ENCODE measurements at places on chromosomes 6 and 20. TPM values are rescaled to one million over a fixed set of nuclear protein-coding genes. Genes with fewer than 3 reads are reported as not detected.

Gene CLVS2
- polyA plus RNA-seq = 0.06 TPM

DNA sequence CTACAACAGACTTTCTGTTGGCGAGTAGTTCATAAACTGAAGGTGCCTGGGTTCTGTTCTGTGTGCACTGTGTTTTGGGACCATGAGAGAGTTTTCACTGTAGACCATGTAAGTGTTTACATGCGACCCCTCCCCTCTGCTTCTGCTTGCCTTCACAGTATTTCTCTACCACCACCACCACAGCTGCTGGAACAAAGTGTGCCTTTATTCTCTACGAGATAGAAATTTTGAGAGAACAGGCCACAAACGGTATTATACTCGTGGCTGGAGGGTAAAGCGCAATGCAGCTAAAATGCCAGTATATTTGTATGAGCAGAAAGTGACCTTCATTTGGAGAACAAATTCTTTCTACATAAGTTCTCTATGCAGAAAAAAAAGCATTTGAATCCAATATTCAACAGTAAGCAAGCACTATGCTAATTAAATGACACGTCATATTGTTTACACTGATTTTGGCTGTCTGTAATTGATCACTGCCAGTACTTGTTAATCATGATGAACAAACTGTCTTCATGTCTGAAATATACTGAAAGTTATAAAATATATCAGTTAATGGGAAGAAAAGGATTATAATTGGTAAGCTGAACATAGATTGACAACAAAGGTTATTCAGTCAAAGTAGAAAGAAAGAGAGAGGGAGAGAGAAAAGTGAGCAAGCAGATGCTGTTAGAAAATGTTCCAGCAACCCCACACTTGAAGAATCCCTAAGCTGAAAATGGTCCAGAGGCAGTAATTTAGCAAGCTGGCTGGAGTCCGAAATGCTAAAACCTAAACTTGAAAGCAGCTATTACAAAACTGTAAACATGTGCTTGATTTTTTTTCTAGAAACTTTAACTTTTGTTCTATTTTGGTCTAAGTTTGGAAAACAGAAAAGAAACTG is 8.8 kb downstream of the CLDN20 start:
- no peaks in the 10 kb centered on the region for H3K4me1 ChIP-seq
- no peak overlapping the region for H3K27ac ChIP-seq
- DNase-seq = no peak
- no peaks in the 10 kb centered on the region for H3K36me3 ChIP-seq
- H3K27me3 ChIP-seq = no peaks in the 10 kb centered on the region

DNA sequence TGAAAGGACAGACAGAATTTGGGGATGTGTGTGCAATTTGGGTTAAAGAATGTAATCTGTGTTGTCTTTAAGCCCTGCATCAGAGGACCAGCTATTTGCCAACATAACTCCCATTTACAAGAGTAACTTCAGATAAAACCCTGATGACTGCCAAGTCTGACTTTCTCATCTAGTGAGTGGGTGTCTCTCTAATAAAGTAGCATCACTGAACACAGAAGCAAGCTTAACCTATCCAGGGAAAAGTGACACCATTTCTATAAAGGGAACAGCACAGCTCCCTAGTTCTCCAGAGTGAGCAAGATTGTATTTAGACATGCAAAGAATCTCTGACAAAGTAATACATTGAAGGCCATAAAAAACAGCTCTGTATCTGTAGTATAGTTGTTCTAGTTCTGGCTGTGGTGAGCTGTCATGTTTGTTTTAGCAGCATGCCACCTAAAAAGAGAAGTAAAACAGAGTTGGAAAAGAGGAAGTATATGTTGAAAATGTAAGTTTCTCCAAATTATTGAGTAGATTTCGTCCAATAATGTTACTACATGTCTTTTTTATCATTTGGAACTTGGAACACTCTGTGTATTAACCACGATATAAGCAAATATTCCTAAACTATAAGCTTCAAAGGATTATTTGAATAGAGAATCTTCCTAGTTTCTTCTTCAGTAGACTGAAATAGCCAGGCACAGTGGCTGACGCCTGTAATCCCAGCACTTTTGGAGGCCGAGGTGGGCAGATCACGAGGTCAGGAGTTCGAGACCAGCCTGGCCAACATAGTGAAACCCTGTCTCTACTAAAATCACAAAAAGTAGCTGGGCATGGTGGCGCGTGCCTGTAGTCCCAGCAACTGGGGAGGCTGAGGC is 8.8 kb upstream of the PIM1 start:
- no peak overlapping the region for H3K27ac ChIP-seq
- DNase-seq = no peak
- no peaks in the 10 kb centered on the region for H3K27me3 ChIP-seq
- peaks cover 5% of the 10 kb centered on the region for H3K4me1 ChIP-seq
- no peak overlapping the region for H3K4me3 ChIP-seq

Gene KHDC1L
- not detected for polyA plus RNA-seq

Gene GINS1
- polyA plus RNA-seq = 9.5 TPM

- H3K27me3 ChIP-seq = no peaks in the 10 kb centered on the region
- H3K4me1 ChIP-seq = no peaks in the 10 kb centered on the region
- no peak overlapping the region for H3K4me3 ChIP-seq
- peaks cover under 1% of the 10 kb centered on the region for H3K36me3 ChIP-seq
- no peak overlapping the region for H3K27ac ChIP-seq
- no peak for DNase-seq
Observed at GRCh38 chr6:138465007-138465645, 34.2 kb downstream of the NHSL1 start.

DNA sequence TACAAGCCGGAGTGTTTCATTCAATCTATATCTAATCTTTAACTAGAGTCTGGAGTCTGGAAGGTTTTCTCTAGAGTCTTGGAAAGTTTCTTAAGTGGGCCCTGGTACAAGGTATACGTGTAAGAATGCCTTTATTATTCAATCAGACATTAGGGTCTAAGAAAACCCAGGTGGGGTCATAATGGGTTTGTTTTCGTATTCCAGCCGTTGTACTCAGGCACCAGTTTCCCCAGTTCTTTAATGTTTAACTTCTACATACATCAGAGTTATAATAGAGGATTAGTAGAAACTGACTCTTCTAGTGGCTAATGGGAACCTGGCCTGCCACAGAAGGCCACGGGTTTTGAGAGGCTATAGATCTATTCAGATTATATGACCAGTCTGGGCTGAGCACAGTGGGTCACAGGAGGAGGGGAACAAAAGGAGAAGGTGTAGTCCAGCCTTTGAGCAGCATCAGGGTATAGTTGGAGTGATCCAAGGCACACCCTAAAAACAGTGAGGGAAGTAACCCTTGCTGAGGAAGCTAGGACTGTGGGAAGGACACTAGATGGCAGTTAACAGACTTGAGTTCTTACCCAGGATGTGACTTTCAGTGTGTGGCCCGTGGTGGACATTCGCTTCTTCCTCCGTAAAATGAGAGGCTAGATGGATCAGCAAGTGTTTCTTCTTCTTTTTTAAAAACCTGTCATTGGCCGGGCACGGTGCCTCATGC is 15.5 kb downstream of the FAM83B start:
- no peak overlapping the region for H3K4me3 ChIP-seq
- H3K27ac ChIP-seq = peak overlapping the region; percentile 32
- peak; percentile 75 for DNase-seq
- H3K36me3 ChIP-seq = no peaks in the 10 kb centered on the region
- H3K4me1 ChIP-seq = peaks cover 4% of the 10 kb centered on the region
- H3K27me3 ChIP-seq = no peaks in the 10 kb centered on the region

DNA sequence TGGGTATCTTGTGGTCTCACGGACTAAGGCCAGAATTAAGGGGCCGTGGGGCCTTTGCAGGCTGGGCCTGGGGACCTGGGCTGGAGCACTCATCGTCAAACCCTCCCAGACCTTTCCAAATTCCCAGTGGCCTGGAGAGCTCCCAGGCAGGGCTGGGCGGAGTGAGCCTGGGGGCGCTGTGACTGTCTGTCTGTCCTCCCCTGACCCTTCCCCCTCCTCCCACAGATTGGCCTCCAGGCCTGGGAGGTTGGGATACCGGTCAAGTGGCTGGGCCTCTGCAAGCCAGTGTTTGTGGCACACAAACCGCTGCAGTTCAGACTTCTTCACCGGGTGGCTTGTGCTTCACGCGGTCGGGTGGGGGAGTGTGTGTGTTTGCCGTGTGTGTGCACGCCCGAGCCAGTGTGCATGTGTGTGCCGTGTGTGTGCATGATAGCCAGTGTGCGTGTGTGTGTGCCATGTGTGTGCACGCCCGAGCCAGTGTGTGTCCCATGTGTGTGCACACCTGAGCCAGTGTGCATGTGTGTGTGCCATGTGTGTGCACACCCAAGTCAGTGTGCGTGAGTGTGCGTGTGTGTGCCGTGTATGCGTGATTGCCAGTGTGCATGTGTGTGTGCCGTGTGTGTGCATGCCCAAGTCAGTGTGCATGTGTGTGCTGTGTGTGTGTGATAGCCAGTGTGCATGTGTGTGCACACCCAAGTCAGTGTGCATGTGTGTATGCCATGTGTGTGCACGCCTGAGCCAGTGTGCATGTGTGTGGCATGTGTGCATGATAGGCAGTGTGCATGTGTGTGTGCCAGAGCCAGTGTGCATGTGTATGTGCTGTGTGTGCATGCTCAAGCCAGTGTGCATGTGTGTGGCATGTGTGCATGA is 6.3 kb downstream of the RBBP8NL start:
- H3K27me3 ChIP-seq = no peaks in the 10 kb centered on the region
- DNase-seq = no peak

Gene RHAG
- 0.40 TPM for polyA plus RNA-seq

- no peak overlapping the region for H3K4me3 ChIP-seq
- no peaks in the 10 kb centered on the region for H3K27me3 ChIP-seq
- DNase-seq = no peak
- H3K4me1 ChIP-seq = no peaks in the 10 kb centered on the region
- no peaks in the 10 kb centered on the region for H3K36me3 ChIP-seq
Observed at GRCh38 chr6:64064919-64065318, 429.3 kb downstream of the PHF3 start.

DNA sequence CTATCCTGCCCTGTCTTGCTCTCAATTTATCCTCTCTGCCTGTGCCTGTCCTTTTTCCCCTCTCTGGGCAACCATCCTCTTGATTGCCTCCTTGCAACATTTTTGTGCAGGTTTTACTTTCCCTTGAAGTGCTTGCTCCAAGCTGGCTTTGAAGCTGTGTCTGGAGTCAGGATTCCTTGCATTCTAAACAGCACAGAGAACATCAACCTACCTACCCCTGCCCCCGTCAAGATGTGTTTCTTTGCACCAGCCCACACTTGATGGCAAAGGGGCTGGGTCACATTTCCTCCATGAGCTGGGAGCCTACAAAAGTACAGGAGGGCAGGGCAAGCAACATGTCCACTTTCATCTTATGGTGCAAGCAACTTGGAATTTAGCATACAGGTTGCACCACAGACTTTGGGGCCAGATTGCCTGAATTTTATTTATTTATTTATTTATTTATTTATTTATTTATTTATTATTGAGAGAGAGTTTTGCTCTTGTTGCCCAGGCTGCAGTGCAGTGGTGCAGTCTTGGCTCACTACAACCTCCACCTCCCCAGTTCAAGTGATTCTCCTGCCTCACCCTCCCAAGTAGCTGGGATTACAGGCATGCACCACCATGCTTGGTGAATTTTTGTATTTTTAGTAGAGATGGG is 206.3 kb downstream of the COL19A1 start:
- H3K36me3 ChIP-seq = no peaks in the 10 kb centered on the region
- H3K4me1 ChIP-seq = no peaks in the 10 kb centered on the region
- H3K27ac ChIP-seq = no peak overlapping the region
- H3K4me3 ChIP-seq = no peak overlapping the region
- DNase-seq = no peak
- no peaks in the 10 kb centered on the region for H3K27me3 ChIP-seq

DNA sequence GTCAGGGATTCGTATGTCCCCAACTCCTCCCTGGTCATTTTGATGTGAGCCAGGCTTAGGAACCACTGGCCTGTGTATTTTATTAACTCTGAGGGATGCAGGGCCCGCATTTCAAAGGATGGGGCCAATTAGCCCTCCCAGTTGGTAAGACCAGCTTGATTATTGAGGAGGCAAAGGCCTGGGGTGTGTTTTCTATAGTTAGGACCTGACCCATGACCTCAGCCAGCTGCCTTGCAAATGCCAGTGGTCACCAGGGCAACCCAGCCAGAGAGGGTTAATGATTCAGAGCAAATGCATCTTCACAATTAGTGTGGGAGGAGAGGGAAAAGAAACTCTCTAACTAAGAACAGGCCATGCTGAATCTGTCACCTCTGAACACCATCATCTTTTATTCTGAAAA is 835.4 kb downstream of the MAFB start:
- no peaks in the 10 kb centered on the region for H3K27me3 ChIP-seq
- no peak for DNase-seq
- no peak overlapping the region for H3K4me3 ChIP-seq
- H3K27ac ChIP-seq = no peak overlapping the region
- peaks cover 3% of the 10 kb centered on the region for H3K4me1 ChIP-seq

GRCh38 chr6:108071736-108072276 is 2.7 kb downstream of the OSTM1 start:
- H3K4me3 ChIP-seq = no peak overlapping the region
- H3K27ac ChIP-seq = no peak overlapping the region
- H3K4me1 ChIP-seq = no peaks in the 10 kb centered on the region

Gene RAB22A
- polyA plus RNA-seq = 11.9 TPM

Gene SS18L1
- polyA plus RNA-seq = 7.5 TPM

All from small intestine (tissue), 16 donors.